ENCODE measurements at places on chromosomes 11 and 22. TPM values are rescaled to one million over a fixed set of nuclear protein-coding genes. Genes with fewer than 3 reads are reported as not detected.

DRD2 gene
- not detected for total RNA-seq

OR10A3 gene
- total RNA-seq: not detected

KCNJ11 gene
- total RNA-seq: not detected

TNNT3 gene
- total RNA-seq: not detected

OR52I2 gene
- total RNA-seq: not detected

CABP4 gene
- not detected for total RNA-seq

PICALM gene
- total RNA-seq: 98.4 TPM

MTA2 gene
- 97.5 TPM for total RNA-seq

MOB2 gene
- 32.6 TPM for total RNA-seq

TNKS1BP1 gene
- 109 TPM for total RNA-seq

PTGDR2 gene
- not detected for total RNA-seq

TM7SF2 gene
- total RNA-seq: 18.6 TPM

MMP11 gene
- total RNA-seq: 0.38 TPM

PGM2L1 gene
- total RNA-seq: 1.7 TPM

LPXN gene
- 28.9 TPM for total RNA-seq
